ENCODE measurements at places on chromosomes 6 and 20.

DNA sequence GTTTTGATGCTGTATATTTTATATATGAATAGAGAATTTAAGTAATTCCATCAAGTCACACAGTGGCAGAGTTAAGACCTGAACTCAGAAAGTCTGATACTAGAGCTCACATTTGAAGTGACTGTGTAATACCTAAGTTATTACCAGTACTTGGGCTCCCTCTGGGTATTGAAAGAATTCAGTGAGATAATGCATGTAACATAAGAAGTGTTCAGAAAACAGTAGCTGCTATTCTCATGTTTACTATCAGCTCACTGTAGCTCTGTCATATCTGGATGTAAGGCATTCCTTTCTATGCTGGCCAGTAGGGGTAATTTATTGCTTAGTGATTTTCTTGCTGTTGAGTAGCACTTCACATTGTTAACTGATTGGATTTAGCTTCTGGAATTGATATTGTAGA is 44.6 kb downstream of the NKX2-4 start:
- DNase-seq = no peak

GRCh38 chr6:159103396-159104162 is 58.8 kb upstream of the TAGAP start:
- no peak for DNase-seq

DNA sequence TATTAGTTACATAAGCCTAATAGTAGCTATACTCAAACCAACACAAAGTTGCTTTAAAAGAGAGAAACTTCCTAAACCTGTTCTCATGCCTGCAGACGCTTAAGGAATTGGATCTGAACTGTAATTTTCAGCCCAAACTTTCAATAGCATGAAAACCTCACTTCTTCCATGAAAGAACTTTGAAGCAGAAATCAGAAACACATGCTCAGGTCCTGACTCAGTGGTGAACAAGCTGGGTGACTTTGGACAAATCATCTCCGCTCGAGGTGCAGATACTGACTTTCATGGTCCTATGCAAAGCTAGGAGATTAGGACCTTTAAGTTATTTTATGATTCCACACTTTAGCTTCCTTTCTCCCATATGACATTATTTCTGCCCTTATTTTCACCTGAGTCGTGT is 36.5 kb downstream of the NOX3 start:
- no peak for DNase-seq

- DNase-seq = no peak
These were observed 152.9 kb upstream of the DST start for GRCh38 chr6:56795466-56796195.

GRCh38 chr6:47655719-47656595 is 42.4 kb upstream of the ADGRF4 start:
- DNase-seq = no peak

DNA sequence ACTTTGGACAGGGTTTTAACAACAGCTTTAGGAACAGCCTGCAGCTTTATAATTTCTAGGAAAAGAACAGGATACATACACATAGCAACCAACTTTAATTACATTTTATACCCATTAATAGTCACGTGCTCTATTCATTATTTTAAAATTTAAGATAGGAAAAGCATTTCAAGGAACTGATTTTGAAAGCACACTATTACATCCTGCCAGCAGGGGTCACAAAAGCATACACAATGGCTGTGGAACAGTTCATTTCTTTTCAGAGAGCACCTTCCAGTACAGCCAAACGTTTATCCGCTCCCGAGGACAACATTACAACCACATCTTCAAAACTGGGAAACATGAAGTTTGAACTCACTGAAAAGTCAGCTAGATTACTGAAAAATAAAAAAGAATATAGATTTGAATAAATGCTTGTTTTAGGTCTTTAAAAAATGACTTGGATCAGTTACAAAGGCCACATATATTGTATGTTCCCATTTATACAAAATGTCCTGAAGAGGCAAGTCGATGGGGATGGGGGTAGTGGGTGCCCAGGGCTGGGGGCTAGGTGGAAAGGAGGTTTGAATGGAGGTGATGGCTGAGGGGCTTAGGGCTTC is 104.6 kb upstream of the EXOC2 start:
- DNase-seq = peak; percentile 8

GRCh38 chr20:58691773-58692578 is 624 bp upstream of the NPEPL1 start:
- no peak for DNase-seq

DNA sequence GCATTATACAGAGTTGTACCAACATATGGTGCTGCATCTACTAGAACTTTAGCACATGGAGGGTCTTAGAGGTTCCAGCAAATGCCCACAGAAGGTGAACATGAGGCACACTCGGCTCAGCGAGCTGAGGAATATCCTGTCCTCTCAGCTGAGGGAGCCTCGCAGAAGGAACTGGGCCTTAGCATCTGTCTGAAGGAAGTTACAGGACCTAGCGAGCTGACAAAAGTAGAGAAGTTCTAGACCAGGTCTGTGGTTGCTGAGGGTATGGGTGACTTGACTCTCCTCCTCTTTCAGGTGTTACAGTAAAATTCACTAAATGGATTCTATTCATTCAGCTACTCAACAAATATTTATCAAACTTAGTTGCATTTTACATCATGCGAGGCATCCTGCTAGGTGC is 157.2 kb downstream of the ZDHHC14 start:
- DNase-seq = no peak

GRCh38 chr6:119312875-119313338 is 36.7 kb downstream of the MAN1A1 start:
- peak; percentile 29 for DNase-seq

GRCh38 chr20:10986586-10986985 is 312.8 kb upstream of the JAG1 start:
- no peak for DNase-seq

Data from GM12864 (cell line).